ENCODE measurements at places on chromosomes 3 and 15. TPM values are rescaled to one million over a fixed set of nuclear protein-coding genes. Genes with fewer than 3 reads are reported as not detected.

ZIC1 gene
- total RNA-seq, result not detected

STAC gene
- 1.2 TPM for total RNA-seq

FBLN2 gene
- not detected for total RNA-seq

FBN1 gene
- 24.2 TPM for total RNA-seq

PGBD4 gene
- total RNA-seq, result 2.6 TPM

PAK6 gene
- total RNA-seq, result 9.3 TPM

C3orf22 gene
- not detected for total RNA-seq

DNA sequence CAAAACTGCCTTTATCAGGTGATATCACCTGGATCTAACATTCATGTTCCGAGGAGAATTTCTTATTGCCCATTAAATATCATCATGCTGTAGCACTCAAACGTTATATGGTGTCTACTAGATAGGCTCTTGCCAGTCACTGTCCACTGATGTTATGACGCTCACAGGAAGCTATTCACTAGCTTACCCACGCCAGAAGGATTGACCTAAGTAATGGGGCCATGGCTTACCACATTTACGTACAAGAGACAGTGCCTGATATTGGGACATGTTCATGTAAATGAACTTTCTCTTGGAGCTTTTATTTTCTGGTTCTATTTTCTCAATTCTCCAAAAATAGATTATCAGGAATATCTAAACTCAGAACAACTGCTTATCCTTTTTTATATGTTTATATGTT is 91.7 kb upstream of the NAALADL2 start:
- H3K27me3 ChIP-seq, result no peaks in the 10 kb centered on the region
- no peaks in the 10 kb centered on the region for H3K4me1 ChIP-seq
- DNase-seq, result no peak
- H3K27ac ChIP-seq, result no peak overlapping the region

GRCh38 chr15:59307165-59307537 is 65.5 kb downstream of the MYO1E start:
- no peak for DNase-seq
- no peak overlapping the region for H3K4me3 ChIP-seq
- H3K27ac ChIP-seq, result no peak overlapping the region
- no peaks in the 10 kb centered on the region for H3K27me3 ChIP-seq

- no peak overlapping the region for H3K4me3 ChIP-seq
- no peaks in the 10 kb centered on the region for H3K36me3 ChIP-seq
- H3K4me1 ChIP-seq, result no peaks in the 10 kb centered on the region
- no peaks in the 10 kb centered on the region for H3K27me3 ChIP-seq
Measured at GRCh38 chr15:57134071-57134605, 215.7 kb downstream of the TCF12 start.

- H3K27me3 ChIP-seq, result no peaks in the 10 kb centered on the region
- H3K4me3 ChIP-seq, result no peak overlapping the region
- no peaks in the 10 kb centered on the region for H3K36me3 ChIP-seq
- DNase-seq, result no peak
Measured at GRCh38 chr3:17753632-17753992, 11.2 kb upstream of the TBC1D5 start.
